B cell (primary cell): ENCODE measurements at places on chromosomes 4 and X. TPM values are rescaled to one million over a fixed set of nuclear protein-coding genes. Genes with fewer than 3 reads are reported as not detected.

The CYBB gene
- 72.1 and 77.4 TPM in 2 replicates for polyA plus RNA-seq

The FAM47E gene
- polyA plus RNA-seq, result 0.15 and 0.42 TPM in 2 replicates

The CCNB3 gene
- 0.19 and 0.69 TPM in 2 replicates for polyA plus RNA-seq

The IL3RA gene
- polyA plus RNA-seq, result 4.3 and 31.6 TPM in 2 replicates

The PPP4R3C gene
- polyA plus RNA-seq, result not detected in 2 replicates

The LPAR4 gene
- 0.03 TPM in 1 of 2 replicates, not detected in the other for polyA plus RNA-seq

The MAGEA8 gene
- polyA plus RNA-seq, result not detected in 2 replicates

The SLITRK4 gene
- 0.01 TPM in 1 of 2 replicates, not detected in the other for polyA plus RNA-seq

The CLIC2 gene
- 0.13 and 0.16 TPM in 2 replicates for polyA plus RNA-seq

The CYLC1 gene
- not detected in 2 replicates for polyA plus RNA-seq

The NXF2 gene
- polyA plus RNA-seq, result not detected in 2 replicates

The MAGEB1 gene
- polyA plus RNA-seq, result not detected in 2 replicates

The MAB21L2 gene
- not detected in 2 replicates for polyA plus RNA-seq

The MTCP1 gene
- polyA plus RNA-seq, result 2.6 and 2.9 TPM in 2 replicates

The MANBA gene
- 87.4 and 91.6 TPM in 2 replicates for polyA plus RNA-seq

The MAGEA11 gene
- not detected in 2 replicates for polyA plus RNA-seq

The BTC gene
- polyA plus RNA-seq, result not detected in 2 replicates

The VCX gene
- polyA plus RNA-seq, result not detected in 2 replicates
